Chondrocyte (in vitro differentiated cells): ENCODE measurements at places on chromosomes 1 and 21. TPM values are rescaled to one million over a fixed set of nuclear protein-coding genes. Genes with fewer than 3 reads are reported as not detected.

GRCh38 chr21:35338881-35339632, 290.0 kb upstream of the RUNX1 start:
- no peak for DNase-seq

DNA sequence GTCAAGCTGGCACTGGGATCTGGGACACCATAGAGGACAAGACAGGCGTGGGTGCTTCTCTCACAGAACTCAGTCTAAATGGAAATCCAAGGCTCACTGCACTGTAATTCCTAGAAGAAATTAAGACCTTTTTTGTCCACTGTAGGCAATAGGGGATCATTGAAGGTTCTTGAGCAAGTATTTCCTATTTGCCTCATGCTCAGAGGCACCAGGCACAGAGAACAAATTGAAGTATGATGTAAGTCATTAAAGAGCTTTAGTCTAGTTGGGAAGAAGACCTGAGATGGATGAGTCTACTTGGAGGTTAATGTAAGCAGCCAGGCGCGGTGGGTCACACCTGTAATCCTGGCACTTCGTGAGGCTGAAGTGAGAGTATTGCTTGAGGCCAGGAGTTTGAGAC, 34.6 kb downstream of the EIF2D start:
- DNase-seq: no peak

GRCh38 chr1:236853921-236854604, 59.0 kb downstream of the MTR start:
- no peak for DNase-seq

DNA sequence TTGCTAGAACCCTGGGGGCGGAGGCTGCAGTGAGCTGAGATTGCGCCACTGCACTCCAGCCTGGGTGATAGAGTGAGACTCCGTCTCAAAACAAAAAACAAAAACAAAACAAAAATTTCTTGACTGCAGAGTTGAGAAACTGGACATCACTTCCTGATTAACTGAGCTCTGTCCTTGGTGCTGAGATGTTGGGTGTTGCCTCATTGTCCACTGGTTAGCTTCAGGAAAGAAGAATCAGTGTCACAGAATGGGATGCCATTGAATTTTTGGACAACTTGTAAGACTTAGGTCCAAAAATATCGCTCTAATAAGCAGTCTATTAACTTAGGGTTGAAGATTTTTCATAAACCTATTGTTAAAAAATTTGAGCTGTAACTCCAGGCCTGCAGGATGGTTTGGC, 23.8 kb upstream of the KCNA10 start:
- DNase-seq: no peak

- DNase-seq: no peak
Measured at GRCh38 chr1:113040718-113041412, 32.1 kb upstream of the LRIG2 start.

The SELENBP1 gene
- 5.7 to 11.1 TPM (median 8.9 TPM) in 3 replicates for total RNA-seq

DNA sequence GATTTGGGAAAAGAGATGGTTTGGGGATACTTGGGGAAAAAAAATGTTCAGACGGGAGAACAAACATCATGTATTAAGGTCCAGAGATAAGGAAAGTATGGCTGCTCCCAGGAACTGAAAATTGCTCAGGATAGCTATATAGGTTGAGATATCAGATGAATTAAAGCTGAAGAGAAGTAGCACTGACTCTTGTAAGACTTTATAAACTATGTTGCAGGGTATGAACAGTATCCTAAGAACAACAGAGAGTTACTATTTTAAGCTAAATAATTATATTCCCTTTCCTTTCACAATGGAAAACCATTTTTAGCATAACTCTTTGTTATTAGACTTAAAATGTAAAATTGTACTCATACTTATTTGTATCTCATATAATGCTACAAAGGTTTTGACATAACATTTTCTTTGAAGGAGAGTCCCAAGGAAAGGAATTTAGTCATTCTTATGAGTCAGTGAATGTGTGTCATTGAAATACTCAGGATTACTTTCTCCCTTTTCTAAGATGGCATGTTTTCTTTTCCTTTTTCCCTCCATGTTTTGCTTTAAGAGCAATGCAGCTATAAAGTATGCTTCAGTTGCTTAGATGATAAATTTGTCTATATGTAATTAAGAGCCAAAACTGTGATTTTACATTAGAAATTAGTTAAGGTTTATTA, 139.4 kb upstream of the KIAA1614 start:
- no peak for DNase-seq
